ENCODE measurements at places on chromosomes 12 and 14.

DNA sequence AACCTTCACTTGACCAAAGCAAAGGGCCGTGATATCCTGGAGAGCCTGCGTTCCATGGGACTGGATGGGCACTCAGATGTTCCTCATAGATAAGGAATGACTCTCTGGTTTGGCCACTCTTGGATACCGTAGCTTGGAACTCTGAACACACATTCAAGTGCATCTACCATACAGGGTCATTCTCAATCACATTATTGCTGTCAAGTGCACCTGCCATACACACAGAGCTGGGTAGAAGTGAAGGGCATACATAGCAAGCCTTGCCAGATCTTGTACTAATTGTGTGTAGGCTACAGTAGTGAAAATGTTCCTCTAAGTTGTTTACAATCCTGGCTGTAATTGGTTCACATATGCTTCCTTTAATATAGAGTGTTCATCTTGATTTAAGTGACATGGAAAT lies 58.3 kb downstream of the PELI2 start:
- no peak for DNase-seq

DNA sequence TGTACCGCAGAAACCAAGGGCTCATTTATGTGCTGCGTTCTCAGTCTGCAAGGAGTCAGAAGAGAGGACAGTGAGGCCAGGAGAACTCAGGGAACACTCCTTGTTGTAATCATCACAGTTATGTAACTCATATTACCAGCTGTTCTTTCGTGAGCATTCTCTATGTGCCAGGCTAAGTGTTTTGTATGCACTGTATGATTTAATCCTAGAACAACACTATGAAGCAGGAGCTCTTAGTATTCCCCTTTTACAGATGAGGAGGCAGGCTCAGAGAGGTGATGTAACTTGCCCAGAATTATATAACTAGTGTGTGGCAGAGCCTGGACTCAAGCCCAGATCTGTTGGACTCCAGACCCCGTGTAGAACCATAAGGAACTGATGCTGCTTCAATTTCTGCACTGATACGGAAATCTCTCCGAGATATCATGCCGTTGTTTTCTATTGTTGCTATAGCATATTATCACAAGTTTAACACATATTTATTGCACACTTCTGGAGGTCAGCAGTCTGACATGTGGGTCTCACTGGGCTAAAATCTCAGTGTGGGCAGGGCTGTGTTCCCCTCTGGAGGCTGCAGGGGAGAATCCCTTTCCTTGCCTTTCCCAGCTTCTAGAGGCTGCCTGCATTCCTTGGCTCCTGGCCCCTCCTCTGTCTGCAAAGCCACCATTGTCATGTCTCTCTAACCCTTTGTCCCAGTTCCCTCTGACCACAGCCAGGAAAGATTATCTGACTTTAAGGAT lies 16.3 kb upstream of the CD9 start:
- no peak for DNase-seq

- DNase-seq: no peak
These were observed 403.1 kb downstream of the TMEM121 start for GRCh38 chr14:105929327-105930081.

DNA sequence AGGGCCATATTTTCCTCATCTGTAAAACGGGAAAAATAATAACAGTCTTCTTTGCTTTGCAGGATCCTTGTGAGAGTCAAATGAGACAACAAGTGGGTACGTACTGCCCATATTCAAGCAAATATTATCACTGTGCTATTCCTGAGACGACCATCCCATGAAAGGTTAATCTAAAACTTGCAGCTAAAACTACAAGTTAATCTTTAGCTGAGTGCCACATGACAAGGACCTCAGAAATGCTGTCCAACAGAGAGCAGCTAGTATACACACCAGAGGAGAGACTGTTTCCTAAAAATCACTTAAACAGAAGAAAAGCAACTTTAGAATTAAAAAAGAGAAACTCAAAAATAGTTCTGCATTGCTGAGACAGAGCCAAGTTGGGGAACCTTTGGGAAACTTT lies 162.7 kb upstream of the TMTC2 start:
- DNase-seq: peak; percentile 12

DNA sequence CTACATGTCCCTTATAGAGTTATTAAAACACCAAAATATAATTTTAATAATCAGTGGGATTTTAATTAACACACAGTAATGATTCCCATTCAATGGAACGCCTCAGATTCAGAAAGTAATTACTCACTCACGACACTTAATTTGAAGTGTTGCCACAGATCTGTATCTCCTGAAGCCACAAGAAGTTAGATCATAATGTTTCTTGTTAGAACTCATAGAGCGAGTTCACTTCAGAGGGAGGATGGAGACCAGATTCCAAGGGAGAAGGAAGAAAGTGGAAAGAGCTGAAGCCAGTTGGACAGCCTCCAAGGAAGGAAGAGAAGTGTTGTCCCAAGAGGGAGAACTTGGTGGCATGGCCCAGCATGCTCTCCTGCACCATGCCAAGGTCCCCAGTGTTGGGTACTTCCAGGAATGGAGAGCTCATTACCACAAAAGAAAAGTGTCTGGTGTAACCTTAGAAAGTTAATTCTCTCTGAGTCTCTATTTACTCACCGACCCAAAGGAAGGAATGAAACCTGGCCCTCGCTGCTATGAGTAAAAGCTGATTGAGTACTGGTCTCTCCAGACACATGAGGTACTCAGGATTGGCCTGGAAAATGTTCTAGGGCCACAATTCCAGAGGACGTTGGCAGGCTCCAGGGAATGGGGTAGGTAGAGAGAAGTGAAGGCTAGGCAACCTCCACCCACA lies 305.4 kb downstream of the BCL11B start:
- no peak for DNase-seq

GRCh38 chr12:130014485-130014807 lies 110.6 kb upstream of the TMEM132D start:
- no peak for DNase-seq

GRCh38 chr12:58877243-58877743 lies 43.0 kb downstream of the LRIG3 start:
- DNase-seq: peak; percentile 100

DNA sequence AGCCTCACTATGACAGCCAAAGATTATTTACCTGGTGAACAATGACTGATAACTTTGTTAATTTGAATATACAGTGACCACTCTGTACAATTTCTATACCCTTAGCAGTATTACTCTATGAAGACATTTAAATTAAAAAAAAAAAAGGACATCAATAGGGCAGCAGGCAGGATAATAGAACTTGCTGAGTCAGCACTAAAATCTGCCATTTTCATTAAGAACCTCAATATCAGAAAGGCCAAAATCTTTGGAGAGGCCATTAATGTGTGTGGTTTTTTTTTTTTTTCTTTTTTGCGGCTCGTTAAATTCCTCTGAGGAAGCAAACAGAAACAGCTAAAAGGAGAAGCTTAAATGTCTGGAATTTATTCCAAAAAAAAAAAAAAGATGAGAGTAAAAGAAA lies 73.7 kb downstream of the FOXN3 start:
- DNase-seq: no peak

GRCh38 chr14:58830121-58830520 lies 192.4 kb downstream of the DACT1 start:
- no peak for DNase-seq

All from kidney epithelial cell (primary cell).